Stimulated activated CD4-positive, alpha-beta T cell treated with anti-CD3 and anti-CD28 coated beads, Interleukin-12 subunit alpha, Interleukin-12 subunit beta, amount 100 ng/mL, for 4 hours (primary cell): ENCODE measurements at places on chromosomes 1 and 21.

- DNase-seq = no peak
These were observed 283.4 kb downstream of the KCNH1 start for GRCh38 chr1:210850556-210850955.

GRCh38 chr1:40450495-40451237 lies 390 bp downstream of the ZFP69B start:
- peak; percentile 74 for DNase-seq

GRCh38 chr1:7063981-7064380 lies 278.7 kb downstream of the CAMTA1 start:
- DNase-seq = no peak

DNA sequence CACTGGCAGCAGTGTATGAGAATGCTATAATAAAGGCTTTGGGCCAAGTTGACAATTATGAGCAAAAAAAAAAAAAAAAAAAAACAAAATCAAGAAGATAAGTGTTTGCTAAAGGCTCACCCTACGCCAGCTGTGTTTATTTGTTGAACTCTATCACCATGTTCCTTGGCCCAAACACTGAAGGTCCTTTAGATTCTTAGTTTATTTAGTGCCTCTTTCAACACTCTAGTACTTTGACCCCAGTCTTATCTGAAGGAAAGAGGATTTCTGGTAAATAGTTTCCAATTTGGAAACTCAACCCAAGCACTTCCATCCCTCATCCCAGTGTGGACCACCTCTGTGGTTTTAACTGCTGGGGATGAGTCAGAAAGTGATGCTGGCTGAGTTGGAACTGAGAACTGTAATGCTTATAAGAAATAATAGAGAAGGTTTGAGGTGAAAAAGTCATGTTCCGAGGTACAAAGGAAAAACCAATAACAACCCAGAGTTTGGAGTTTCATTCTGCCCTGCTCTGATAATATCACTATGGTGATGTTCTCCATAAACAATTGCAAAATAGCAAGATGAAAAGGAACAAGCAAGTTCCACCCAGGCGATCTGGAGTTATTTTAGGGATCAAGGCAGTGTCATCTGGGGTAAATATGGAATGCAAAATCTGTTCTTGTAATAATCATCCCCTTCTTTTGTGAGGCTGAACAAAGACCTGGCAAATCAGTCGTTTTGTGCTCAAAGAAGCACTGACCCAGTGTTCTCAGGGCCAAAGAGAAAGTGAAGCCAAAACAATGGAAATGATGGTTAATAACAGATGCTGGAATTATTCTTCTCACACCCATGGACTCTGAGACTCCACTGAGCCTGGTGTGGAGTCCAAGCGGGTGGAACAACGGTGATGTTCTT lies 19.7 kb upstream of the CAPZB start:
- DNase-seq = no peak

GRCh38 chr1:91799863-91800262 lies 86.1 kb downstream of the TGFBR3 start:
- DNase-seq = no peak

- DNase-seq = no peak
These were observed 39.5 kb downstream of the RASAL2 start for GRCh38 chr1:178133239-178133989.

- DNase-seq = no peak
These were observed 46.8 kb downstream of the ADAMTS5 start for GRCh38 chr21:26920055-26920454.

GRCh38 chr1:30788580-30789387 lies 31.2 kb upstream of the LAPTM5 start:
- no peak for DNase-seq

DNA sequence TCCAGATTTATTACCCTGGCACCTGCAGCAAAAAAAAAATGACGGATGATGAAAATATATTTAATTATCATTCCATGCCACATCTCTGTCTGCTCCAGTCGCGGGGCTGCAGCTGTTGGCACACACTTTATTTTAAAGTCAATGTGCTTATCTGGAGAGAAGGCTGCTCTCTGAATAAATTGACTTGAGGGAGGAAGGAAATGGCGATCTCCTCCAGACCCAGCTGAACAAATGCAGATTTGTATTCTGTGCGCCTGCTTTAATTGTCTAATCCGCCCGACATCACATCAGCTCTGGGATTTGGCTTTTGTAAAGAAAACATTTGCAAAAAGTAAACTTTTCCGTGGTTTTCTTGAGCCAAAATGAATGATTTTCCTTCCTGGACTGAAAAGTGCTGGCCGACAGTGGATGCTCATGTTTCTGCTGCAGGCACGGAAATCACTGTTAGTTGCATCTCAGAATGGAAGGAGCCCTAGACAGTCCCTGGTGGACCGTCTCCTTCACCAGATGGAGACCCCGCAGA lies 150.2 kb downstream of the CAMTA1 start:
- DNase-seq = no peak

DNA sequence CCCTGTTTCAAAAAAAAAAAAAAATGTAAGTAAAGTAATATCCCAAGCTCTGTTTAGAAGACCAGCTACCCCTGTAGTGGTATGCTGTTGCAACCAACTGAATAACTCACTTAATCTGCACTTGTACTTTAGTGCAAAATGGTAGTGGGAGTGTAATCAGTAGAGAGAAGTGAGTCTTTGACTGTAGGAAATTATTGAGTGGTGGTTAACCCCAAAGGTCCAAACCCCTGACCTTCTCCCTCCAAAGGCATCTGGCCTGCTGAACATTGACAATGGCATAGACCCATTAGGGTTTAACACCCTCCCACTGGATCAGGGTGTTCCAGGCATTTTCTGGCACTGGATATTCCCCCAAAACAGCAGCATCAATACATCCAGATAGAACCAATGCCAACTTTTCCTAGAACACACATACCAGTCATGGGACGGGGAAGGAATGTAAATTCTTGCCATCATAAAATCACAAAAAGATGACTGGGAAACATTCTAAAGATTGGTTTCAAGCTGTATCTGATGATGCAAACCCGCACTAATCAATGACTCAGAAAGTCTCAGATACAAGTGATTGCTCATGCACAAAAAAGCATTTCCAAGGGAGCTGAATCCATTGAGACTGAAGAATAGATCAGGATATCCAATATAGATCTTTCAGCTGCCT lies 110.3 kb downstream of the MRPL39 start:
- DNase-seq = no peak

GRCh38 chr1:17137441-17137840 lies 18.2 kb upstream of the PADI2 start:
- DNase-seq = no peak

- no peak for DNase-seq
These were observed at the start of gene RAB7B for GRCh38 chr1:206002871-206003801. Gene RAB7B (minus strand): TSS chr1:206003395. CDS start chr1:205994135, 9,260 bp downstream.

DNA sequence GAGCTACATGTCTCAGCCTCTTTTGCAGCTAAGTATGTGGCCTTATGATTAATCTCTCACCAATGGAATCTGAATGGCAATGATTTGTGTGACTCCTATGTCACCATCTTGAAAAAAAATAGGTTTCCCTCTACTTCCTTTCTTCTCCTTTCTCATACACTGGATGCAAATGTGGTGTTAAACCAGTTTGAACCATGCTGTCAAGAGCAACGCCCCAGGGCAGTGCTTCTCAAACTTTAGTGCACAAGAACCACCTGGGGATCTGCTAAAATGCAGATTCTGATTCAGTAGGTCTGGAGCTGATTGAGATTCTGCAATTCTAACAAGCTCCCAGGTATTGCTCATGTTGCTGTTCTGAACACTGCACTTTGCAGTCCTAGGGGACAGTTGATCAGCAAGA lies 44.7 kb upstream of the ZNF644 start:
- no peak for DNase-seq

DNA sequence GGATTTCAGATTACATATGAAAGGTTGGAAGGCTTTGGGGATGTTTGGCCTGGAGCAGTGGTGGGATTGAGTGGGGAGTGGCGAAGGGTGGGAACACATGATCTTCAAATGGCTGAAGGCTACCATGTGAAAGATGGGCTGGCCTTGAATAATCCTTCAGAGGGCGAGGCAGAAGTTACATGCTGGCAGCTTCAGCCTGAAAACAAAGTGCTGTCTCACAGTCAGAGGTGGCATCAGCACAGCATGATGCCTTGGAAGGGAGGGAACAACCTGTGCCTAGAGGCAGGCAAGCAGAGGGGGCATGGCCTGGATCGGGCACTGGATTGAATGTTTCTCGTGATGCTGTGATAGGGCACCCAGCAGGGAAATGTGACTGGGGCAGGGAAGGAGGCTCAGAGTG lies 130.8 kb downstream of the BEND5 start:
- no peak for DNase-seq

DNA sequence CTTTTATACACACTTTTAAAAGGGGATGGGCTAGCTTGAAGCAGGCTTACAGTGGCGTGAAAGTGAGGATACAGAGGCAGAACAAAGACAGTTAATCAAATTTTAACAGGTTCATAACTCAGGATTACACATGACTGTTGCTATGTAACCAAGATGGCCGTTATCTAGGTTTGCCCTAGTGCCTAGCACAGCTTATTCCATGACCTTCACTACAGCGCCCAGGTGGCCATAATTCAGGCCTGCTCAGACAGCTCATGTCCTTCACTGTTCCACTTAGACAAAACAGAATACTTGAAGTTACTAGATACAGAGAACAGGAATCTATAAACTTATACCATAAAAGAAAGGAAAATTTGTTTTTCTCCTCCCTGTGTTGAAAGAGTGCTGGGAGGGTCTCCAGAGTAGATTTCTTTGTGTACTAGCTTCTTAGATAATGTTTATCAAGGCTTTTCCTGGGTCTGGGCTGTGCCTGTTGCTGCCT lies 6.2 kb upstream of the SPRR2F start:
- no peak for DNase-seq

- no peak for DNase-seq
These were observed 44.2 kb upstream of the ZYG11A start for GRCh38 chr1:52798331-52798730.

DNA sequence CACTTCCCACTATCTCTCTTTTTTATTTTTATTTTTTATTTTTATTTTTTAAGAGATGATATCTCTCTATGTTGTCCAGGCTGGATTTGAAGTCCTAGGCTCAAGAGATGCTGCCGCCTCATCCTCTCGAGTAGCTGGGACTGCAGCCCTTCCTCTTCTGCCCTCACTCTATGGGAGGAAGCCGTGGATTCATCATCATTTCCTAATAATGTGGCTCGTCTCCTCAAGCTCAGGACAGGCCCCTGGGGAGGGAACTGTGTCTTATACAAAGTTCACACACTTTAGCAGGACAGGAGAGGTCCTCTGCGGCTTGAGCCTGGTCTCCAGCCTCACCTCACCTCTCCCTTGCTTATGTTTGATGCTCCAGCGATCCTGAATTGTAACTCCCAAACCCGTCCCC lies 16.5 kb upstream of the IFFO2 start:
- DNase-seq = no peak

DNA sequence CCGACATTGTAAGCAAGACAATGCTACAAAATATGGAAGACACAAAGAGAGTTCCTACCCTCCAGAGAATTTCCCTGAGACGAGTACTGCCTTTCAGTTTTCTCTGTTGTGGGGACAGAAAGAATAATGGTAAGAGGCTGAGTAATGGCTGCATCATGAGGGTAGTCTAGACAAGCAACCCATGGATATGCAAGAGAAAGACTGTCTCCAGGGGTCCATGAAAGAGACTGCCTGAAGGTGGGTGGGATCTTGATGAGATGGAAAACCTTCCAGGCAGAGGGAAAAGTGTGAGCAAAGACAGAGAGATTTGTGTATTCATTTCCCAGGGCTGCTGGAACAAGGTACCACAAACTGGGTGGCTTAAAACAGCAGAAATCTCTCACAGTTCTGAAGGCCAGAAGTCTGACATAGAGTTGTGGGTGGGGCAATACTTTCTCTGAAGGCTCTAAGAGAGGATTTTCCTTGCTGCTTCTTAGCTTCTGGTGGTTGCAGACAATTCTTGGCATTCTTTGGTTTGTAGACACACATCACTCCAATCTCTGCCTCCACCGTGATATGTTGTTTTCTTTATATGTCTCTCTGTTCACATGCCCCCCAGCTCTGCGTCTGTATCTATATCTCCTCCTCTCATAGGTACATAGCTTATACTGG lies 41.4 kb downstream of the ANP32E start:
- no peak for DNase-seq

DNA sequence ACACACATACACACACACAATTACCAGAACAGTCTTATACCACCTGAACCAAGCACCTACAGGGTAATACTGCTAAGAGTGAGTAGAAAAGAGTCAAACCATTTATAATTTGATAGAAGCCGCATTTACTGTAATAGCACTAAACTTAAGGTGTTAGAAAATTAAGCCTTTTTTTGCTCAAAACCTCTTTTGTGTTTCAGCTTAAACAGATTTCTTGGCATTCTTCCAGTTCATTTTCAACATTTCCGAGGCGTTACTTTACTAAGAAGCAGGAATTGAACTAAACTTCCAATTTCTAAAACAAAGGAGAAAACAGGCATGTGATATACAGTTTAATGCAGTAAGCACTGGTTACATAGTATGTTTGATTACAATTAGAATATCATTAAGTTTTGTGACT lies 387.2 kb downstream of the NCAM2 start:
- no peak for DNase-seq

DNA sequence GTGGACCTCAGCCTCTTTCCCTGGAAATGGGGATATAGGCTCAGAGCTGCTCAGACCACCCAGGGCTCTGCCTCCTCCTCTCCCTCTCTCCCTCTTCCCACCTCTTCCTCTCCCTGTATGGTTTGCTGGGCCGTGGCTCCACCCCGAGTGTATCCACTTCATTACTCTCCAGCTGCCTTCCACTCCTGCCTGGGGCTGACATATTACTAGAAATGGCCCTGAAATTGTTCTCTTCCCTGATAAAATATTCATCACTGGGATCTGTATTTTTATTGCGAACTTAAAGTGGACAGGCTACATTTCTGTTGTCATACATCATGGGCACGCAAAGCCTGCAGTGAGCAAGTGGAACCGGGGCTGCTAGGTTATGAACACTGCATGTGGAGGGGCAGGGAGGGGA lies 225.0 kb downstream of the HHAT start:
- no peak for DNase-seq

DNA sequence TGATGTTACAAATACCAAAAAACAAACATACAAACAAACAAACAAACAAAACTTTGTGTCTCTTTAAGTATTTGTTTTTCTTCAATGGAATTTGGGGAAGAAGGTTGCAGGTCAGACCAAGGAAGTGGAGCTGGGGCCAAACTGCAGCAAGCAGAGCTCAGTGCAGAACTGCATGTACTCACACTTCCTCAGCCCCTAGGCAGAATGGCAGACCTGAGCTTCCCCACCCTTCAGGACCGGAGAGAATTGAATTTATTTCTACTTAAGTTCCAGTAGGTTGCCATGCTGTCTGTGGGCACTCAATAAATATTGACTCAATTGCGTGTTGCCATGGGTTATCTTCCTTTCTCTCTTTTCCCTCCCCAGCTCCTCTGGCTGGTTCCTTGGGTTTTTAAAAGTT lies 173.6 kb downstream of the PTGER3 start:
- DNase-seq = no peak

DNA sequence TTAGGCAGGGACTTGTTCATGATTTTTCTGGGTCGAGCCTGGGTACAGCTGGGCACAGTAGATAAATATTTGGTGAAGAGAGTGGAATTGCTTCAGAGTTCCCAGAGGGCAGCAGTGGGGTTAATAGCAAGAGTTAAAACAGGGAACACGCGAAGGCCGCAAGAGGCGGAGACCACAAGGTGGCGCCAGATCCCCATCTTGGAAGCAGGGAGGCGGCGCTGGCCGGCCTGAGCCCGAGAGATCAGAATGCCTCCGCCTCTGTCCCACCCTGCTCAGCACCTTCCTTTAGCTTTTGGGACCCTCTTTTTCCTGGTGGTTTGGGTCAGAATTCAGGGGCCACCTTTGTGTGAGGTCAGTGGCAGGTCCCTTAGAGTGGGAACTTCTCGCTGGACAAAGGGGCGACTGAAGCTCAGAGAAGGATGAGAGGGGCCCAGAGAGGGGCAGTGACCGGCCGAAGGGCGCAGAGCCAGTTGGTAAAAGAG lies 6.5 kb upstream of the PADI2 start:
- DNase-seq = peak; percentile 87
